ENCODE measurements at places on chromosomes 2 and 18.
A peak's percentile ranks its signal among the peaks of the same experiment; 100 is the strongest.

GRCh38 chr2:216908300-216908699 is 48.4 kb upstream of the TNP1 start:
- DNase-seq = no peak

GRCh38 chr18:9711361-9712129 is 3.4 kb downstream of the RAB31 start:
- no peak for DNase-seq

- peak; percentile 87 for DNase-seq
These were observed 12.3 kb downstream of the FBLN7 start for GRCh38 chr2:112150447-112150846.

- no peak for DNase-seq
These were observed 32.8 kb upstream of the LDLRAD4 start for GRCh38 chr18:13185675-13186198.

DNA sequence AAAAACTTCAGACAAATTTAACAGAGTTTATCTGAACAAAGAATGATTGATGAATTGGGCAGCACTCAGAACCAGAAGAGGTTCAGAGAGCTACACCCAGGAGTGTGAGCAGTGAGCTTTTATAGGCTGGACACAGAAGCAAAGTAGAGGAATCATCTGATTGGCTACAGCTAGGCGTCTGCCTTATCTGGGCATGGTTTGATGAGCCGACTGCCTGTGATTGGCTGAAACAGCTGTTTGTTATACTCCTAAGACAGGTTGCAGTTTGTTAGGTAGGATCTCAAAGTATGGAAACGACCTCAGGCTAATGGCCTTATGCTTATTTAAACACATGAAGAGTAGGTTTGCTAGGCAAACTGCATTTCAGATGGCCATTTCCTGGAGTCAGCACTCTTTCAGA is 188.9 kb downstream of the MYO1B start:
- DNase-seq = no peak

DNA sequence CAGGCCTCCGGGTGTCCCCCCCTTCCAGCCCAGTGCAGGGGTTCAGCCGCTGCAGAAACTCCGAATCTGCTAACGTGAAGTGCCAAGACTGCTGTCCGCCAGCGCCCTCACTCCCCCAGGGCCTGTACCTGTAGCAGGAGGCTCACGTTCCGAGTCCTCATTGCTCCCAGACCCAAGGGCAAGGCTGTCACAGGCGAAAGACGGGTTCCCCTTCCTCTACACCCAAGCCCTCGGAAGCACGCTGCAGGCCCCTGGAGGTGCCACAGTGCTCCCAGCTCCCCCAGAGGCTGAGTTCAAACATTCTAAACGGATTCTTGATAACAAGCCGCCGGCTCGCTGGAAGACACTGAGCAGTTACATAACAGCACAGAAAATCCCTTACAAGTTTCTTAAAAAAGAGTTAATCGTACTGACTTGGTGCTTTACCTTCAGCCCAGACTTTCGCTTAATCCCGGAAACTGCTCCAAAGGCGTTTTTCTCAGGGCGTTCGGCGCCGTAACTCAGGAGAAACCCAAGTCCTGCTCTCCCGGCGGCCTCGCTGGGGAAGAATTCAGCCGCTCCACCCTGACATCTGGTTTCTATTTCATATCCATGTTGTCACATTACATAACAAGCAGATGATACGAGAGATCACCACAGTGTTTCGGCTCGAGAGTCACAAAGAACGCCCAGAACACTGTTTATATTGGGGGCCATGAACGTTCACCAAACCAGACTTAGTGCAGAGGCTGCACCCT is 92.0 kb downstream of the HDAC4 start:
- no peak for DNase-seq

DNA sequence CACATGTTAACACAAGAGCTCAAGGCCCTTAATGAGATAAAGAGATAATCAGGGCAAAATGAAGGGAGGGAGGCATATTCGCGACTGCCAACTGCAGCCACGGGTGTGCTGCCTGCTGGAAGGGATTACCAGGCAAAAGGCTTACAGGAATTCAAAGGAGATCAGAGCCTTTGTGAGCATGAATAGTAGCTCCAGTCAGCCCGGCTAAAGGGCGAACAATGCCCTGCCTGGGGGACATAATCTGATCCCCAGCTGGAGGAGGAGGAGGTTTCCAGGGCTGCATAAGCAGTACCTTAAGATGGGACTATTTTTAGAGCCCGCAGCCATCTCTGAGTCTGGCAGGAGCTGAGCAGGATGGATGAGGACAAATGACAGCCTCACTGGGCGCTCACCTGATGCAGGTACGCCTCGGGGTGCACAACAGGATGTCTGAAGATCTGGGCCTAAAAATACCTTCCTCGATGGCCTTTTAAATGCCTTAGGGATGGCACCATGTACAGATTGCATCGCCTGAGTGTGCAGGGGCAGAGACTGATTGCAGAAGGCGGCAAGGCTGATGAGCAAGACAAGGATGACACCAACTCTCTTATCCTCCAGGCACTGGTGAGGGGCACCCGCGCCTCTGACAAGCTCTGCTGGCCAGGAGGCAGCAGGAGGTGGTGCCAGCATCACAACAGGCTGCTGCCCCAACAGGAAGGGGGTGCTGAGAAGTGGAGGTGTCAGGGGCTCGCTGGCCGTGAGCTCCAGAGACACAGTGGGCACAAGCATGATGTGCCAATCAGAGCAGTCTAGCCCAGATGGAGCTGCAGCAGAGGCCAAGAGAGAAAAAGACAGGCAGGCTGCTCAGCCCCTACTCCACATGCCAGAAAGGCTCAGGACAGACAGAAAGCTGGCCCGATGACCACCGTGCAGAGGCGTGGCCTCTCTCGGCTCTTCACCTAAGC is 111.4 kb downstream of the EIPR1 start:
- no peak for DNase-seq

GRCh38 chr2:156625360-156626170 is 189.4 kb downstream of the GPD2 start:
- DNase-seq = no peak

- no peak for DNase-seq
These were observed 20.3 kb downstream of the NPC1 start for GRCh38 chr18:23565916-23566547.

DNA sequence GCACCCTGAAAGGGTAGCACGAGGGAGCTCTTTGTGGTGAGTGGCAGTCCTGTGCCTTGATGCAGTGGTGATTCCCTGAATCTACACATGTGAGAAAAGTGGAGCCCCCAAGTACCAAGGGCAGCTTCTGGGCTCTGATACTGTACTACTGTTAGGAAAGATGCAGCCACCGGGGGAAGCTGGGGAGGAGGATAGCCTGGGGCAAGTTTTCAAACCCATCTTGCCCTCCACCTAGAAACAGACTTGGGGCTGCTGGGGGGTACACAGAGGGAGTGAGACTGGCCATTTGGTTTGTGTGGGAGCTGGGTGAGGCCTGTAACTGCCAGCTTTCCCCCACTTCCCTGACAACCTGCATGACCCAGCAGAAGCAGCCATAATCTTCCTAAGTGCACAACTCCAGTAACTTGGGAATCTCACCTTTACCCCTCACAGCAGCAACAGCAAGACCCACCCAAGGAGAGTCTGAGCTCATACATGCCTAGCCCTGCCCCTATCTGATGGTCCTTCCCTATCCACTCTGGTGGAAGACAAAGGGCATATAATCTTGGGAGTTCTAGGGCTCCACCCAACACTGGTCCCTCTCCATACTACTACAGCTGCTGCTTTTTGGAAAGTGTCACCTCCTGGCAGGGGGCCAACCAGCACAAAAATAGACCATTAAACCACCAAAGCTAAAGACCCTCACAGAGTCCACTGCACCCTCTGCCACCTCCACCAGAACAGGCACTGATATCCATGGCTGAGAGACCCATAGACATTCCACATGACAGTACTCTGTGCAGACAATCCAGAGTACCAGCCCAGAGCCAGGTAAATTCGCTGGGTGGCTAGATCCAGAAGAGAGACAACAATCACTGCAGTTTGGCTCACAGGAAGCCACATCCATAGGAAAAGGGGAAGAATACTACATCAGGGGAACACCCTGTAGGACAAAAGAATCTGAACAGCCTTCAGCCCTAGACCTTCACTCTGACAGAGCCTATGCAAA is 8.2 kb downstream of the MALL start:
- no peak for DNase-seq

DNA sequence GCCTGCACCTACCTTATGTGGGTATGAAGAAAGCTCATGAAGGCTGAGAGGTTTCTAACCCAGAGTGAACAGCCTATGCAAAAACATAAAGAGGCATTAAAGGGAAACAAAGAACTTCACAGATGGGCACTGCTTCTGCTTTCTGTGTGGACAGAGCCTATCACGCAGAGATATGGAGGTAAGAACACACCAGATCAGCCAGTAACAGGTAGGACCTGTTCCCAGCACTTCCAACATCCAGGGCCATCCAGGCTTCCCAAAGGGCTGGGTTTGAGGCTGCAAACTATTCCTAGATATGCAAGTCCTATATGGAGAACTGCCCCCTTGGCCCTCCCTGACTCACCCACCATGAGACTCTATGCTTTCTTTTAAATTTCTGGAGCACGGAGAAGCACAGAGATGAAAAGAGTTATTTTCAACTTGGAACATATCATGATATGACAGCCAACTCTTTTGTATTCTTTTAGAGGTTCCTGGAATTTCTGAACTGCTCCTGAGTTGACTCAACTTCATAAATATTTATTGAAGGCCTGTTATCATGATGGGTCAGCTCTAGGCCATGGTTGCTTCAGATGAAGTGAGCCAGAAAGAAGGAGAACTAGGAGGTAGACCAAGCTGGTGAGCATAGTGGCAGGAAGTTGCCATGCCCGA is 77.4 kb upstream of the PPP1CB start:
- DNase-seq = no peak

DNA sequence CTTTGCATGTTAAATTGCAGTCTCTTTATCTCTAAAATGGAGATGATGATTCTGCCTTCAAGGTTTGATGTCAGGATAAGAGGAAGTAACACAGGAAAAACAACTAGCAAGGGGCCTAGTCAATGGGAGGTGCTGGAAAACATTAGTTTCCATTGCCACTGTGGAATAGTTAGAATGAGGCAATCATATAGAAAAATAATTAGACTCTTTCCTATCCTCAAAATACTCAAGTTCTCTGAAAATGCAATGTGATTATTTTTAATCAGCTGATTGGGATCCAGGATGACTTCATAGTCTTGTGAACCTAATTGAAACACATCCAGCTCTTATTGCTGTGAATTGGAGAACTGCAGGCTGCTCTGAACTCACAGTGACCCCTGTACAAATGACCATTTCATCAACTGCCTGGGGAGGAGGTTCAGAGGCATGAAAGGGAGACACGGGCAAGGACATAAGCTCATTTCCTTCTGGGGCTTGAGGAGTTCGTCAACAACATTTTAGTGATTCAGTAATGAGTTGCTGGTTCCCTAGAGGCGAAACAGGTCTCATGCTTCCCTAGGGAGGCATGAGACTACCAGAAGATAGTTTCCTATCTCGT is 422.5 kb downstream of the LPIN1 start:
- DNase-seq = peak; percentile 93

DNA sequence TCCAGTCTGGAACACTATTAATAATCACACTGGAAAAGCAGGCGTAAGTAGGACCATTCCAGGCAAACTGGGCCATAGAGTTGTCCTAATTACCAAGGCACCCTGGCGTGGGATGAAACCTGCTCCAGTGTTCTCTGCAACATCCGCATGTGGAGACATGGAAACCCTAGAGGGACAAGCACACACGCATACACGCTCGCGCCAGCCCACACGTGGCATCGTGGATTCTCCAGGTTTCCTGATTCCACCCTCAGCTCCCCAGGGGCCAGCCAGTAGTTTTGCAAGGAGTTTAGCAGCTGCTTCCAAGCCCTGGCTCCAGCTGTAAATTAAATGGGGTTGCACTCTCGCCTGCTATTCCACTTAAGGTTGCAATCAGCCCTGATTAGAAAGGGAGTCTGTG is 127.7 kb downstream of the DYSF start:
- no peak for DNase-seq

DNA sequence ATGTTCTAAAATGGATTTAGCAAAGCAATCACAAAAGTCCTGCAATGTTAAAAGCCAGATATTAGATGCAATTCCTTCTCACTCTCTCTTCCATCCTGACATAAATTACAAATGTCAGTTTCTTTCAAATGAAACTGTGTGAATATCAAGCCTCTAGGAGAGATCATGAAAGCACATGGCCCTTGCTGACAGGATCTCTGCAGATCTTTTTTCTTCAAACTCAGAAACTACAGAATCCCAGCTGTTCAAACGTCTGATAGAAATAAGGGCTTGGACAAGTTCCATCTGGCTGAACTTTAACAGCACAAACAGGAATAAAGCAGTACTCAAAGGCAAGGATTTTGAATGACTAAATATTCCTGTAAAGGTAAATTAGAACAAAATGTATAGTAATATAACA is 47.6 kb downstream of the PDE1A start:
- no peak for DNase-seq

- no peak for DNase-seq
These were observed 176.6 kb downstream of the HDAC4 start for GRCh38 chr2:239224199-239224570.

DNA sequence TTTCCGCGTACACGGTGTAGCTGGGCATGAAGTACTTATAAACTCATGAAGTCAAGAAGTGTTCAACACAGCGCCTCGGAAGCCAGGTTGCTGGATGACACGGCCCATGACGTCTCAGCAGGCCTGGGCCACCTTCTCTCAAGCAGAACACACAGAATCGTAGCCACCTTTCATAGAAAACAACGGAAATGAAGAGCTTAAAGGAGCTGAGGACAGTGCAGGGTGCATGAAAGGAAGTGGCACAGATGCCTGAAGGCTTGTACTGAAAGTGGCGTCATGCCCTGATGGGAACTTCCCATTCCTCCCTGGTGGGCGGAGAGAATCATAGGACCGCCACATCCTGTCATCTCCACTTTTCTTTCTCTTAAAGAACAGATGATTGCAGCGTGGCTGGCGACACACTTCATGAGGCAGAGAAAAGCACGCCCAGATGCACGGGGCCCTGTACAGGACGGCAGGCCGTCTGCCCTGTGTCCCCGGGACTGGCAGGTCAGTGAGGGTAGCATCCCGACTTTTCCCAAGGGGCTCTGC is 31.1 kb downstream of the HDAC4 start:
- peak; percentile 12 for DNase-seq

DNA sequence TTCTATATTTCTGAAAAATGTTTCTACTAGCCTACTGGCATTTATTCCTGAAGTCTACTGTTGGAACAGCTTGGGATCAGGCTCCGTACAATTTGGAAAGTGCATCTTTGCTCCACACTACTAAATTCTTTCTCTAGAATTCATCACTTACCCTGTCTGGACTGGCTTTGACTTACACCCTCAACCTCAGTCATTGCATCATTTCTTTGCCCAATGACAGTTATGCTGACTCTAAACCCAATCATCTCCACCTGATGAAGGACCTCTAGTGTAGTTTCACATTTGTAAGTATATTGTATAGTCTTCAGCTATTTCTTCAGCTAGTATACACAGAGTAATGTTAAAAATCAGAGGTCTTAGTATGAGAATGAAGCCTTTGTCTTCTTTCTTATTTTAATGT is 359.6 kb upstream of the MC4R start:
- DNase-seq = no peak

- DNase-seq = no peak
These were observed 102.5 kb downstream of the OLA1 start for GRCh38 chr2:174145827-174146226.

- no peak for DNase-seq
These were observed 208.4 kb upstream of the COL3A1 start for GRCh38 chr2:188765522-188766470.

Data from AG04449 (cell line).